ENCODE measurements at places on chromosomes 3 and 15.

DNA sequence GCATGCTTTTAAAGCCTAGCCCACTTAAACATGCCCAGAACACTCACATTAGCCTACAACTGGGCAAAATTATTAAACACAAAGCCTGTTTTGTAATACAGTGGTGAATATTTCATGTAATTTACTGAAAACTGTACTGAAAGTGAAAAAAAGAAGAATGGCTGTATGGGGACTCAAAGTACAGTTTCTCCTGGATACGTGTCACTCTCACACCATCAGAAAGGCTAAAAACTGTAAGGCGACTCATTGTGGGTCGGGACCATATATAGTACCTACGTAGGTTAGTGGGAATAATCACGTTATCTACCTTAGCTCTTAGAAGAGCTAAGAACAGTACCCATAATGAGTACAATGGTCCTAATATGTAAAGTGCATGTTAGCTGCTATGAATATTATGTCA lies 80.2 kb upstream of the SPATA12 start:
- DNase-seq = no peak

DNA sequence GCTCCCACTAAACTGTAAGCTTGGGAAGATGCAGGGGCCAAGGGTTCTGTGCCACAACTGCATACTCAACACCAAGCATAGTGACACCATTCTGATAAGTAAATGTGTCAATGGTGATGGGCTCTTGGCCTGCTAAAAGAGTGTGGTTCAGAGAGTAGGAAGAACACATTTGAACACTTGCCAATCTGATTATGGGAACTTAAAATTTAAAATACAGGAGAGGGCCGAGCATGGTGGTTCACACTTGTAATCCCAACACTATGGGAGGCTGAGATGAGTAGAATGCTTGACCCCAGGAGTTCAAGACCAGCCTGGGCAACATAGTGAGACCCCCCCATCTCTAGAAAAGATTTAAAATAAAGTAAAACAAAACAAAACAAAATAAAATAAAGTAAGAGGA lies 34.1 kb downstream of the PTPN9 start:
- DNase-seq = no peak

DNA sequence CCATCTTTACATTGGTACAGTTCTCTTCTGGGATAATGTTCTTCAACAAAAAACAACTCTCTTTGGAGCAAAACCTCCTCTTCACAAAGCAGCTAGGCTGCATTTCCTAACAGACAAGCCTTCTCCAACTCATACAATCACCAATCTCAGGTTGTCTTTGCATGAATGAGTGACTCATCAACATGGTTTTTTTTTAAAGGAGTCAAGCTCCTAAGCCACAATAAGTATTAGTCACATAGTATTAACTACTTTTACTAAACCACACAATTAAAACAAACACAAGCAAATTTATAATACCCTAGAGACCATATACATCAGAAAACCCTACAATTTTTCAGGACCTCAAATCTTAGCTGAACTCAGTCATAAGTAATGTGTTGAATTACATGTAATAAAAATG lies 137.4 kb downstream of the TBC1D5 start:
- DNase-seq = no peak

- DNase-seq = no peak
Measured at GRCh38 chr3:138281561-138281960, 48.1 kb downstream of the NME9 start.

DNA sequence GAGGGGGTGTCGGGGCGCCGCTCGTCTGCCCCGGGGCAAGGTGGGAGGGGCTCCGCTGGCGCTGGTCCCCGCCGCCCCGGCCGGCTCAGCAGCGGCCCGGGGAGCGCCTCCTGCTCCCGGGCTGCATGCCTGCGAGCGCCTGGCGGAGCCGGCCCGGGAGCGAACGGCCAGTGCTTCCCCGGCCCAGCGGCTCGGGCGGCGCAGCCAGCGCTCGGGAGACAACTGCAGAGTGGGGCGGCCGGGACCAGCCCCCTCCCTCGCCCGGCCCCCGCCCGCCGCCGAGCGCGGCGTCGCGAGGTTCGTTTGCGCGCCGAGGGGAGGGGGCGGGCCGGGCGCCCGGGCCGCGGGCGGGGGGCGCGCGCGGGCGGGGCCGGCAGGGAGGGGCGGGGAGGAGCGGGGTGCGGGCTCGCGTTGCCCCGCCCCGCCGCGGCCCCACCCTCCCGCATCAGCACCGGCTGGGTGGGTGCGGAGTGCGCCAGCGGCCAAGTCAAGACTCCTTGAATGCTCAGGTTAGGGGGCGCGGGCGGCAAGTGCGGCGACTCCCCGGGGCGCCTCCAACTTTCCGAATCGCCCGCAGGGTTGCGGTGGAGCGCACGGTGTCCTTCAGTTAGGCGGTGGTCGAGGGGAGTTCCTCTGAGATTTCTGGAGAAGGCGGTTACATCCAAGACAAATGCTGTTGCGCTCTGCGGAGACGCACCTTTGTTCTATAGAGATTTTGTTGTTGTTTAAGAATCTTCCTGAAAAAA lies at the start of gene RGMA:
Gene RGMA (minus strand): TSS at position 231 of the 746 bp plus-strand sequence. CDS start 279 bp downstream, outside the sequence.
- peak; percentile 5 for DNase-seq

DNA sequence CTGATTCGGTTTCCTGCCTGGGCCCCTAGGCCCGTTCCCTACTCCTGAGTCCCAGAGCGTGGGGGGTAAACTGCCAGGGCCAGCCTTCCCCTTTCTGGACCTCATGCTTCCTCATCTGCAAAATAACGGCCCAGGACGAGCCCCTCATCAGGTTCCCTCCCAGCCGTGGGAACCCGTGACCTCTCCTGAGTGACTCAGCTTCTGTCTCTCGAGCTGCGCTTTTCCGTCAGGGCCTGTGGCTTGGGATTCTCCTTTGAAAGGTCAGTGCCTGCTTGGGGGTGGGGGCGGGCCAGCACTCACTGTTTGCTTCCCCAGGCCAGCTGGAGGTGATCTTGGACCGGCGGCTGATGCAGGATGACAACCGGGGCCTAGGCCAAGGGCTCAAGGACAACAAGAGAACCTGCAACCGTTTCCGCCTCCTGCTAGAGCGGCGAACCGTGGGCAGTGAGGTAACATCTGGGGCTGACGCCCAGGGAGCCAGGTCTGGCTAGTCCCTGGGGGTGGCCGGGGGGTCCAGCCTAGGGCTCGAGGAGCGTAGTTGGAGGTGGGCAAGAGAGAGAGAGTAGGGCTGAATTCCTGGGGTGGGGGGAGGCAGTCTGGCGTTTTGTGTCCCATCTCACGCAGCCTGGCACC lies 12.8 kb downstream of the MAN2A2 start:
- DNase-seq = no peak

- DNase-seq = no peak
Measured at GRCh38 chr3:117193390-117193789, 483.8 kb downstream of the TUSC7 start.

- DNase-seq = no peak
Measured at GRCh38 chr15:43429687-43430086, 58.8 kb downstream of the TUBGCP4 start.

Measured in stimulated activated CD4-positive, alpha-beta T cell treated with anti-CD3 and anti-CD28 coated beads, Interleukin-4, amount 100 ng/mL, for 4 hours (primary cell).